ENCODE measurements at places on chromosomes 11 and 22. TPM values are rescaled to one million over a fixed set of nuclear protein-coding genes. Genes with fewer than 3 reads are reported as not detected.
A peak's percentile ranks its signal among the peaks of the same experiment; 100 is the strongest.

OR51B2 gene
- total RNA-seq = not detected

KCNK7 gene
- total RNA-seq = not detected

TIMP3 gene
- total RNA-seq = 394 TPM

RASD2 gene
- 6.6 TPM for total RNA-seq

DERL3 gene
- 7.5 TPM for total RNA-seq

RBMXL2 gene
- not detected for total RNA-seq

GPR137 gene
- total RNA-seq = 3.9 TPM

GALNT18 gene
- total RNA-seq = 53.5 TPM

RAB38 gene
- total RNA-seq = not detected

CCDC81 gene
- total RNA-seq = 36.5 TPM

DNA sequence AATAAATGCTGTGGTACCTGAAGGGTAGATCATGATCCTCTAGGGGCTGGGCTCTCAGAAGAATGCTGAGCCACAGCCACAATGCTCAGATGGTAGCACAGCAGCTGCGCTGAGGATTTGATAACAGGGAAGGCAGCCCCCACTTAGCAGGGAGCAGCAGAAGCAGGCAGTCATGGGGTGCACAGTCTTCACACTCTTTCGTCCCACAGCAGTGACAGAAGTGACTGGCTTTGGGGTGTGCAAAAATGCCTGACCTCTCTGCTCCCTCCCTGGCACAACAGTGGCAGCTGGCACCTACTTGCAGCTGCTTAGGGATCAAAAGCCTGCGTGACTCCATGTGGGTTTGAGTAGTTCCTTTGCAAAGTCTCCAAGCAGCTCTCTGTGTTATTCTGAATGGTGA is 1349.8 kb upstream of the RAG2 start:
- H3K27ac ChIP-seq = no peak overlapping the region
- H3K27me3 ChIP-seq = no peaks in the 10 kb centered on the region
- no peaks in the 10 kb centered on the region for H3K36me3 ChIP-seq
- H3K4me1 ChIP-seq = no peaks in the 10 kb centered on the region
- no peak for DNase-seq

- no peaks in the 10 kb centered on the region for H3K36me3 ChIP-seq
- H3K27me3 ChIP-seq = no peaks in the 10 kb centered on the region
- no peak overlapping the region for H3K4me3 ChIP-seq
- DNase-seq = no peak
- no peak overlapping the region for H3K27ac ChIP-seq
Observed at GRCh38 chr22:23357053-23357452, 176.7 kb downstream of the BCR start.

GRCh38 chr11:57474017-57474802 is 13.9 kb downstream of the RTN4RL2 start:
- no peak for DNase-seq
- no peaks in the 10 kb centered on the region for H3K36me3 ChIP-seq
- no peak overlapping the region for H3K27ac ChIP-seq

- no peaks in the 10 kb centered on the region for H3K27me3 ChIP-seq
- DNase-seq = no peak
- H3K36me3 ChIP-seq = no peaks in the 10 kb centered on the region
- no peaks in the 10 kb centered on the region for H3K4me1 ChIP-seq
- no peak overlapping the region for H3K4me3 ChIP-seq
- no peak overlapping the region for H3K27ac ChIP-seq
Observed at GRCh38 chr11:20535271-20535881, 64.0 kb upstream of the SLC6A5 start.

DNA sequence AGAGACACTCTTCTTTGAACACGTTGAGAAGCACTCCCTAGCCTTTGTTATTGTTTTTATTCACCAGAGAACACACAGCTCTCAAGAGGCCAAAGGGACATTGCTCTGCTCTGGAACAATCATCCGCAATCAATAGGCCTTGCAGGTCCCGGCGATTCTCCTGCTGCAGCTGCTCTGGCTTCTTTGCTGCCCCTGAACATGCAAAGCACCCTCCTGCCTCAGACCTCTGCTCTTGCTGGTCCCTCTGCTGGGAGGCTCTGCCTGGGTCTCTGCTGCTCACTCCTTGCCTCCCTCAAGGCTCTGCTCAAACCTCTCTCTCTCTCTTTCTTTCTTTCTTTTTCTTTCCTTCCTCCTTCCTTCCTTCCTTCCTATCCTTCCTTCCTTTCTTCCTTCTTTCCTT is 232.7 kb downstream of the DSCAML1 start:
- H3K27ac ChIP-seq = no peak overlapping the region
- no peaks in the 10 kb centered on the region for H3K27me3 ChIP-seq
- no peak for DNase-seq
- H3K4me3 ChIP-seq = no peak overlapping the region

DNA sequence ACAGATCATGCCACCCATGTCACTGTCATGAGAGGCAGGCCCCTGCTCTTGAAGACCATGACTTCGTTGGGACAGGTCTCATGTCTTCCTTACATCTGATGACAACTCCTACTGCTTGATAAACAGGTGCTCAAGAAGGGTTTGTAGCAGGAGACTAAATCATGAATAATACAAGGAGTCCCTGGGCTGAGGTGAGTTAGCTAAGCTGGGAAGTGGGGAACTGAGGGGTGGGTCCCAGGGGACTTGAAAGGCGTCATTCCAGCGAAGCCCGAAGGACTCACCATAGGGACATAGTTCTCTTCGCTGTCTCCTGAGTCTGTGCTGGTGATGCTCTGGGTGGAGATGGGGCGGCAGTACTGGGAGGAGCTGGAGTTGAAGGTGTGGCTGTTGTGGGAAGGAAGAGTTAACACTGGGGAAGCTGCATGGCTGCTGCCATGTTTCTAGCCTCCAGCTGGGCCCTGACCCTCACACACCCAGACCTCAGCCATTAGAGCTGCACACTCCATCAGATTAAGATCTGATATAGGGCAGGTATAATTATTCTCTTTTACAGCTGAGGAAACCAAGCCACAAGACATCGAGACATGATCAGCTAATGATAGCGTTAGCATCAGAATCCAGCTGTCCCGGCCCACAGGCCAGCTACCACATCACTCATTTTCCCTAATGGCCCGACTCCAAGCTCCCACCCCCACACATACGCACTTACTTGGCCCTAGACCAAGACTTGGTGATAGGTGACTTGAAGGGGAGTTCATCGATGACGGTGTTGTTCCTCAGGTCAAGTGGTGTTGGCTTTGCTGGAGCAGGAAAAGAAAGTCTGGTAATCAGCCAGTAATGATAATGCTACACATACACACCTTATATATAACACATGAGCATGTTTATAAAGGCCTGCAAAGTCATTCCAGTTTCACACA is 32.9 kb downstream of the USP35 start:
- H3K4me1 ChIP-seq = no peaks in the 10 kb centered on the region
- H3K36me3 ChIP-seq = peaks cover 92% of the 10 kb centered on the region
- H3K27me3 ChIP-seq = no peaks in the 10 kb centered on the region
- no peak overlapping the region for H3K27ac ChIP-seq
- peak; percentile 54 for DNase-seq
- H3K4me3 ChIP-seq = no peak overlapping the region

DNA sequence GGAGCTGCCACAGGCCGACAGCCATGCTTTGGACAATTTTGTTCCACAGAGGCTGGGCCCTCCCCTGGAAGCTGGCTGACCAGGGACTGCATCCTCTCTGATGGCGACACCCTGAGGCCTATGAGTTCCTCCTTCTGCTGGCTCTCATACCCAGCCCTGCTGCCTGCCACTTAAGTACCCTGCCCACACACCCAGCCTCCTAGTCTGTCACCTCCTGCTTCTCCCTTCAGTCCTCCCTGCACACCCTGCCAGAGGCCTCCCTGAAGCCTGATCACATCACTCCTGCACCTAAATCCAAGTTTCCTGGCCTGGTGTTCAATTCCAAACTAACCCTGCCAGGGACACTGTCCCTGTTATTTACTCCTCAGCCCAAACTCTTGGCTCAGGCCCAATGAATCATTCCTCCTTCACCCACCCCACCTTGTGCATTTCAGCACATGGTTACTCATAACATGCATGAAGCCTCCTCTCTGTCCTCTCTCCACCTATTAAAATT is 136.7 kb upstream of the NECTIN1 start:
- no peak for DNase-seq
- no peak overlapping the region for H3K4me3 ChIP-seq
- H3K36me3 ChIP-seq = no peaks in the 10 kb centered on the region
- no peak overlapping the region for H3K27ac ChIP-seq
- H3K4me1 ChIP-seq = no peaks in the 10 kb centered on the region

GRCh38 chr11:61332281-61332796 is 566 bp downstream of the DDB1 start:
- H3K36me3 ChIP-seq = peaks cover 3% of the 10 kb centered on the region
- no peak for DNase-seq
- no peaks in the 10 kb centered on the region for H3K4me1 ChIP-seq
- H3K4me3 ChIP-seq = peak overlapping the region; percentile 97

GRCh38 chr22:43901976-43902643 is 10.3 kb upstream of the PNPLA5 start:
- no peaks in the 10 kb centered on the region for H3K36me3 ChIP-seq
- H3K27me3 ChIP-seq = no peaks in the 10 kb centered on the region
- no peak overlapping the region for H3K4me3 ChIP-seq
- no peak overlapping the region for H3K27ac ChIP-seq

DNA sequence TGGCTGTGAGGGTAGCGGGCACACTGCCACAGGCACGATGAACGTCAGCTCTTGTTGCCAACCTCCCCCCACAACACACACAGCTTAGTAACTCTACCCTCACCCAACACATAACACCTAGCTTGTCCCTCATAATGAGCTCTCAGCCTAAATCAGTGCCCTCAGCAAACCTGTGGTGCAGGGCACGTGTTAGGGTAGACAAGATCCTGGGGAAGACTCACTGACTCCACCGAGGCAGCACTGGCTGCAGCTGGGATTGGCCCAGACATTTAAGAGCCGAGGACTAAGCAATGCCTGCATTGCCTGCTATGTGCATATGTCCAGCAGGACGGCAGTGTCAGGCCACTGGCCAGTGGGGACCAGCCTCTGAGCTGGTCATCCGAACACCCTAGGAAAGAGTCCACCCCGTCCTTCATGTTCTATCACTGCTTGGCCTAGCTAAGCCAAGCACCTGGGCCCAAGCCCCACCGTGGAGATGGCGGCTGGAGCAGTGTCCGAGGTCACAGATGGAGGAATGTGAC is 32.9 kb upstream of the TRIM29 start:
- H3K4me3 ChIP-seq = no peak overlapping the region
- H3K4me1 ChIP-seq = peaks cover 11% of the 10 kb centered on the region
- no peaks in the 10 kb centered on the region for H3K27me3 ChIP-seq
- no peak for DNase-seq

- no peak for DNase-seq
- H3K27ac ChIP-seq = no peak overlapping the region
- H3K36me3 ChIP-seq = no peaks in the 10 kb centered on the region
- no peak overlapping the region for H3K4me3 ChIP-seq
Observed at GRCh38 chr11:73453562-73453961, 77.4 kb downstream of the RELT start.

GRCh38 chr11:69080257-69080995 is 31.7 kb downstream of the TPCN2 start:
- no peak overlapping the region for H3K27ac ChIP-seq
- DNase-seq = no peak
- no peak overlapping the region for H3K4me3 ChIP-seq
- peaks cover 43% of the 10 kb centered on the region for H3K36me3 ChIP-seq

GRCh38 chr11:121611242-121611641 is 158.5 kb upstream of the SORL1-AS1 start:
- no peak overlapping the region for H3K27ac ChIP-seq
- no peak for DNase-seq
- no peak overlapping the region for H3K4me3 ChIP-seq
- no peaks in the 10 kb centered on the region for H3K27me3 ChIP-seq

DNA sequence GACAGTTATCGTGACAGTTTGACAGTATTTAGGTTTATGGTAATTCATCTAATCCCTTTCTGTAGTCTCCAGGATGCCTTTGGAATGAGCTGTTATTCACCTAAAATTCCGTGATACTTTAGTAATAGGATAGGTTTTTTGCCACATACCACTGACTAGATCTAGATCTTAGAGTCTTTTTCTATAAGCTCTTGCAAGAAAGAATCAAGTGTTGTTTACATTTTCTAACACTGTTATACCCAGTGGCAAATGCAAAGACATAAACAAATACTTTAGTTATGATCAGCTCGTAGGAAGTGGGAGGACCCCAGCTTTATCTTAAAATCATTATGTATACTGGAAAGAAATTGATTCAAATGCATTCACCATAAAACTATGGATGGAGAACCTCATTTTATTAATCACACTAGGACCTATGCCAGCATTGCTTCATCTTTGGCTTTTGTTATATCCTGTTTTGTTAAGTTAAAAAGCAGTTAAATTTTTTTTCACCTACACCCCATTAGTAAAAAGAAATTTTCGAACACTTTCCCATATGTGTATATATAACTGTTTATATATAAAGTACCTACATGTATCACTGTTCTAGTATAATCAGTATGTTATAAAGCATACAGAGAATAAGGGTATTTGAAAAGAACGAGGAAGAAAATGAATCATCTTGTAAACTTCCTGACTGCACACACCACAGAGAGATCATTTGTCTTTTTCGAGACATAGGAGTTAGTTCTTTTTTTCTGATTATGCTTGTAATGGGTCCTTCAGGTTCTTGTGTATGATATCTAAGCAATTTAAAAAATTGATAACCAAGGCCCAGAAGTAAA is 60.9 kb downstream of the PDHX start:
- H3K27me3 ChIP-seq = no peaks in the 10 kb centered on the region
- no peak overlapping the region for H3K4me3 ChIP-seq
- H3K27ac ChIP-seq = no peak overlapping the region
- DNase-seq = no peak
- H3K4me1 ChIP-seq = no peaks in the 10 kb centered on the region
- no peaks in the 10 kb centered on the region for H3K36me3 ChIP-seq

- H3K4me3 ChIP-seq = no peak overlapping the region
- no peaks in the 10 kb centered on the region for H3K36me3 ChIP-seq
- no peak for DNase-seq
- no peak overlapping the region for H3K27ac ChIP-seq
- H3K4me1 ChIP-seq = no peaks in the 10 kb centered on the region
Observed at GRCh38 chr11:13166036-13166435, 111.6 kb upstream of the BMAL1 start.

- DNase-seq = no peak
- no peaks in the 10 kb centered on the region for H3K4me1 ChIP-seq
- H3K27ac ChIP-seq = no peak overlapping the region
- no peaks in the 10 kb centered on the region for H3K36me3 ChIP-seq
Observed at GRCh38 chr22:44648085-44648820, 53.8 kb upstream of the PRR5 start.

DNA sequence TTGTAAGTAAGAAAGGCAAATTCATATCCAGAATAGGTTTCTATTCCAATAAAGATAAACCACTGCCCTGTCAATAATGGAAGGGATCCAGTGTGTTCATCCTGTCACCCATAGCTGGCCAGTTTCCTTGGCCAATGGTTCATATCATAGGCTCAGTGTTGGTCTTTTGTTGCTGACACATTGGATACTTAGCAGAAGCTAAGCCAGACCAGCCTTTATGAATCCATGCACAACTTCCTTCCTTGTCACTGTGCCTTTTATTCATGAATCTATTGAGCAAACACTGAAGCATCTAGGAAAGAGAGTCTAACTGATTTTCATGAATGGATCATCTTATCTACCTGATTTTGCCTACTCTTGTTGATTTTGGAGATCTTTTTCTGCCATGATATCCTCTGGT is 20.0 kb downstream of the OR2AT4 start:
- H3K27me3 ChIP-seq = no peaks in the 10 kb centered on the region
- no peaks in the 10 kb centered on the region for H3K4me1 ChIP-seq
- no peaks in the 10 kb centered on the region for H3K36me3 ChIP-seq
- H3K4me3 ChIP-seq = no peak overlapping the region
- H3K27ac ChIP-seq = no peak overlapping the region

GRCh38 chr11:11253497-11253896 is 99.6 kb downstream of the CSNK2A3 start:
- no peaks in the 10 kb centered on the region for H3K36me3 ChIP-seq
- no peak overlapping the region for H3K4me3 ChIP-seq
- H3K27me3 ChIP-seq = no peaks in the 10 kb centered on the region
- H3K4me1 ChIP-seq = no peaks in the 10 kb centered on the region
- H3K27ac ChIP-seq = no peak overlapping the region
- no peak for DNase-seq
